Left ventricle myocardium superior (tissue), 1 donor: ENCODE measurements at places on chromosomes 5 and 9. TPM values are rescaled to one million over a fixed set of nuclear protein-coding genes. Genes with fewer than 3 reads are reported as not detected.

SPINK7 gene
- total RNA-seq, result not detected

NHP2 gene
- total RNA-seq, result 74.5 TPM

SPATA31C2 gene
- not detected for total RNA-seq

F2R gene
- 7.2 TPM for total RNA-seq

SPATA31C1 gene
- total RNA-seq, result not detected

IQGAP2 gene
- total RNA-seq, result 7.8 TPM

PDE6A gene
- 0.05 TPM for total RNA-seq

MYMK gene
- not detected for total RNA-seq

CTSV gene
- 0.27 TPM for total RNA-seq

ADAMTS19 gene
- total RNA-seq, result 1.1 TPM

ODF2 gene
- total RNA-seq, result 15.3 TPM

PIP5K1B gene
- total RNA-seq, result 85.3 TPM

SPATA31E1 gene
- not detected for total RNA-seq

GBGT1 gene
- total RNA-seq, result 6.2 TPM

AK3 gene
- 219 TPM for total RNA-seq

F12 gene
- not detected for total RNA-seq

CCDC152 gene
- total RNA-seq, result 0.77 TPM

GOLGA1 gene
- total RNA-seq, result 19.9 TPM

JMY gene
- 11.7 TPM for total RNA-seq

APBA1 gene
- total RNA-seq, result 1.7 TPM

TAF1L gene
- total RNA-seq, result not detected

SPATA31D1 gene
- total RNA-seq, result not detected

CRB2 gene
- total RNA-seq, result 0.79 TPM

DMRT2 gene
- total RNA-seq, result 0.12 TPM

MAST4 gene
- total RNA-seq, result 51.5 TPM

NEK6 gene
- total RNA-seq, result 7.7 TPM

PRUNE2 gene
- 1.4 TPM for total RNA-seq

ZNF608 gene
- 18.2 TPM for total RNA-seq

KCNV2 gene
- total RNA-seq, result not detected

GDA gene
- 2.0 TPM for total RNA-seq

NR5A1 gene
- total RNA-seq, result not detected

NUTM2G gene
- not detected for total RNA-seq

ANKRD31 gene
- not detected for total RNA-seq

ZNG1C gene
- 5.3 TPM for total RNA-seq

NME5 gene
- total RNA-seq, result 2.1 TPM

WDR55 gene
- 12.1 TPM for total RNA-seq
